ENCODE measurements at places on chromosomes 5 and 9. TPM values are rescaled to one million over a fixed set of nuclear protein-coding genes. Genes with fewer than 3 reads are reported as not detected.

Gene PTPA
- 138 TPM for total RNA-seq

Gene SLC9A3
- total RNA-seq, result 2.5 TPM

Gene OLFM1
- 11.5 TPM for total RNA-seq

Gene NIPAL4
- 11.0 TPM for total RNA-seq

Gene NMUR2
- total RNA-seq, result 0.06 TPM

Gene FOXD4L3
- not detected for total RNA-seq

Gene BNC2
- total RNA-seq, result 4.7 TPM

Data from A549 treated with DMSO at 1 μM for 4 hours (cell line).